ENCODE measurements at places on chromosomes 2 and 18.

- no peak for DNase-seq
Measured at GRCh38 chr2:168084288-168084687, 163.1 kb downstream of the STK39 start.

DNA sequence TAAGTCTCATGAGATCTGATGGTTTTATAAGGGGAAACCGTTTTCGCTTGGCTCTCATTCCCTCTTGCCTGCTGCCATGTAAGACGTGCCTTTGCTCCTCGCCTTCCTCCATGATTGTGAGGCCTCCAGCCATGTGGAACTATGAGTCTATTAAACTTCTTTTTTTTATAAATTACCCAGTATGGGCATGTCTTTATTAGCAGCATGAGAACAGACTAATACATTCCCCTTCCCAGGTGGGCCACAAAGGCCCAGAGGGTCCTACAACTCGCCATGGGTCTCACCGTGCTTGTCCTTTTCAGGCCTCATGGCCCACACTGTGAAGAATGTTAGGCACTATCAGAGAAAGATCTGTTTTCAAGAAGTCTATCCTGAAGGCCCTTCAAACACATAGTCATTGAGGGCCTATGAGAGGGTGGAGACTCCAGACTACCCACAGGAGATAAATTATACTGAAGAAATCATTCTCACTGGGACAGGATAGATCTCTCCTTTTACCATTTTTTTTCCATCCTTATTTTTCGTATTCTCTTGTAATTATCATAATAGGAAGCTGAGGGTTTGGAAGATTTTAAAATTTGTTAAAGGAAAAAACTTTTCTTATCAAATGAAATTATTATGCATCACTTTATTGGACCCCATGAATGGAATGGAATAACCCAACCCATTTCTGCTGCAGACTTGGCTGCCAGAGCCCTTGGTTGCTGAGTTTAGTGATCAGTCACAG is 91.0 kb upstream of the MSH2 start:
- DNase-seq: no peak

DNA sequence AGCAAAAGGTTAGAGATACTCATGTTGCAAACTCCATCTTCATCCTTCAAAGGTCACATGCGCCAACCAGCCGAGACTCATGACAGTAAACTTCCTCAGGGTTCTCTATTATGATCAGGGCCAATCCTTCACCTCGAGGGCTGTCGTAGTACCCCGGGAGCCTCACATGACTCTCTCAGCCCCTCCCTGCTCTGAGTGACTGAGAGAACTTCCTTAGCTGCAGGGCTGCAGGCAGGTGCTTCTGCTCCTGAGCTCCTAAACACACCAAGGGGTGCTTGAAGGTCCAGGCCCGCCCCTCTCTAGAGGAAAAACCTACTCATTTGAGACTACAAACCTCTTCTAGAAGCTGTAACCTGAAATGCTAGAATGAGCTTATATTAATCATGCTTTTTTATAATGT is 48.2 kb downstream of the LONRF2 start:
- DNase-seq: no peak

- no peak for DNase-seq
Measured at GRCh38 chr2:23596316-23596885, 211.4 kb downstream of the KLHL29 start.

- no peak for DNase-seq
Measured at GRCh38 chr2:238507836-238508235, 81.1 kb downstream of the ASB1 start.

DNA sequence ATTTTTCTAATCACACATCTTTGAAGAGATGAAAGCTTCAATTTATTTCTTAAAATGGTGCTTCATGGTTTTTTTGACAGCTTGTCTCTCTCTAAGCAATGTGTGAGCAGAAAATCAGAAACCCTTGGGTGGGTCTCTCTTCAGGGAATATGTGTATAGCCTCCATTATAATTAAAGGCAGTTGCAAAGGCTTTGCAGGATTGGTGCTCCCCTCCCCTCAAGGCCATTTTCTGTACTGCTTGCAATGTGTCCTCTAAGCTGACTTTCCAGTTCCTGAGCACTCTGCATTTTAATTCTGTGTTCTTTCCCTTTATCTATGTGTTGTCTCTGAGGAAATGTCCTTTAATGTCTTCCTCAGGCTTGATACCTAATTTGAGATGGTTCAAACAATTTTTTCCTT is 172.6 kb downstream of the DPP4 start:
- DNase-seq: no peak

DNA sequence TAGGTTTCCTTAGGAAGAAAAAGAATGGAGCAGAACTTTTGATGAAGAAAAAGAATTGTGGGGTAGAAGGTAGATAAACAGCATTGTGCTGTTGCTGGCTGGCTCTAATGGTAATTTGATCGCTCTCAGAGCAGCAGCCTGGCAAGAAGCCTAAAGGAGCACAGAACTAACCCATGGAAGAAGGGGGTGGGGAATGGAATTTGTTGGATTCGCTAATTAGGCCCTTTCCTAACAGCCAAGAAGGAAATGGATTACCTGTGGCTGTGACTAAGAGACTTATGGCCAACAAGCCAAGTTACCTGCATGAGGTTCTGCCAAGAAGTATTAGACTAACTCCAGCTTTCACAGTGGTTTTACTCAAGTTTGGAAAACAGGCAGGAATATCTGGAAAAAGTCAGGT is 210.6 kb downstream of the IKZF2 start:
- DNase-seq: no peak

- no peak for DNase-seq
Measured at GRCh38 chr2:173990970-173991819, 26.0 kb upstream of the SP3 start.
